NCI-H187 (cell line): ENCODE measurements at places on chromosomes 5 and 9.

GRCh38 chr9:92980085-92980745 is 32.9 kb downstream of the FGD3 start:
- no peak for DNase-seq

DNA sequence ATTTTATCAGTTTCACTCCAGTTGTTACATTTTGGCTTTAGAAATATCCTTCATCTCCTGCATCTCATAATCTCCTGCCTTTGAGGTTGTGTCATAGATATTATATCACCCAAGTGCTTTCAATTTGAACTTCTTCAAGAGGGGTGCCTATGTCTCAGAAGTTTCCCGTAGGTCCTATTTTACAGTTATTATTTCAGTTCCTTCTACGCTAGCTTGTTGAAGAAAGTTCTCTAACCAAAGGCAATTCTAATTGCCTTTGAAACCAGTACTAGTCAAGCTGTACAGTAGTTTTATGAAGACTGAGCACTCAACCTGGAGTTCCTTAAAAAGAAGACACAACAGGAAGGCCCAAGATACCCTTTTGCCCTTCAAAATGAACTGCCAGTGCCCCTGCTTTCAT is 116.4 kb downstream of the ZCCHC7 start:
- DNase-seq = no peak

GRCh38 chr9:92635760-92636159 is 34.2 kb downstream of the IPPK start:
- no peak for DNase-seq

- DNase-seq = no peak
Observed at GRCh38 chr9:98124637-98125426, 5.8 kb upstream of the TRIM14 start.

DNA sequence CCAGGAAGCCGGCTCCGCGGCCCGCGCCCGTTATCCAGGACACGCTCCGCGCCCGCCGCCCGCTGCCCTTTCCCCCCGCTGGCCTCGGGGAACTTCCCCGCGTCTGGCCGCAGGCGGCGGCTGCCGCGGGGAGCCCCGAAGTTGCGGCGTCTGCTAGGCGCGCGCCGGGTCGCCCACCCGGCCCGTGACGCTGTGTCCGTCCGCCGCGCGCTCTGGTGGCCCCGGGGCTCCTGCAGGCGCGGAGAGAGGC is 621 bp upstream of the GCNT4 start:
- no peak for DNase-seq

GRCh38 chr5:154092356-154093141 is 53.8 kb downstream of the MFAP3 start:
- no peak for DNase-seq

DNA sequence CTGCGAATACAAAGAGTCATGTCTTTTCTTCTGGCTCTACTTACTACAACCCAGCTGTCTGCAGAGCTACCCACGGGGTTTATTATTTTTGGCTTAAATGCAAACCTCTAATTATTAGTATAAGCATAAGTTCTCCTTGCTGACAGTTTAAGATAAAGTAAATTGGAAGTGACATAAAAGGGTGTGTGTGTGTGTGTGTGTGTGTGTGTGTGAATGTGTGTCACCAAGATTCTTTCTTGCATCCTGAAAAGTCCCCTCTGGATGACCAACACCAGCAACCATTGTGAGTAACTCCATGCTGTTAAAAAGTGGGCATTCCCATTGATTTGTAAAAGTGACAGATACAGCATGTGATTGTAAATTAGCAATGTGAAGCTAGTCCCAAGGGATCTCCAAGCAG is 803.8 kb upstream of the ZNF608 start:
- DNase-seq = no peak

DNA sequence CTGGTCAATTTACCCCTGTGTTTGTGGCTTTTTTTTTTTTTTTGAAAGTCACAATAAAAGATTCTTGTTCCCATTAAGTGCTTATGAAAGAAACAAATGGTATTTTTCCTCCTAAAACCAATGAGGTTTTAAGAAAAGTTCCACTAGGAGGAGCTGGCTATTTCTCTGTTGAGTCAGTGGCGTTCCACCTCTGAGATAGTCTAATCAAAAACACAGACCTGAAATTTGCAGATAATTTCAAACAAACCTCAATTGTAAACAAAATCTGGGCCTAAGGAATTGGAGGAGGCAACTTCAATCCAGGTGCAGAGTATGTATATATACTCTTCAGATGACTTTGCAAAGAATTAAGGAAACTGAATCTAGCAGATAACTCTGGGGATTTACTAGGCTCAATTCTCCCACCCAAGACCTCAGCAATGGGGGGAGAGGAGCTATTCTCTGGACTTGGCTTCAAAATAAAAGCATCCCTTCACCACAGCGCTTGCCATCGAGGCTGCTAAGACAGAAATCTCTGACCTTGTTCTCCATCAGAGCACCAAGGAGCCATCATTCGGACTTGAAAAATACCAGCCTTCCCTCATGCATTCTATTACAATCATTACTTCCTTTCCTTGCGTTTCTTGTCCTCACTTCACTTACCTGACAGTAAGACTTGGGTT is 52.4 kb downstream of the FANCC start:
- no peak for DNase-seq

- no peak for DNase-seq
Observed at GRCh38 chr9:38708759-38709158, 11.2 kb downstream of the FAM240B start.

GRCh38 chr9:126499005-126499910 is 114.5 kb upstream of the LMX1B start:
- DNase-seq = no peak

DNA sequence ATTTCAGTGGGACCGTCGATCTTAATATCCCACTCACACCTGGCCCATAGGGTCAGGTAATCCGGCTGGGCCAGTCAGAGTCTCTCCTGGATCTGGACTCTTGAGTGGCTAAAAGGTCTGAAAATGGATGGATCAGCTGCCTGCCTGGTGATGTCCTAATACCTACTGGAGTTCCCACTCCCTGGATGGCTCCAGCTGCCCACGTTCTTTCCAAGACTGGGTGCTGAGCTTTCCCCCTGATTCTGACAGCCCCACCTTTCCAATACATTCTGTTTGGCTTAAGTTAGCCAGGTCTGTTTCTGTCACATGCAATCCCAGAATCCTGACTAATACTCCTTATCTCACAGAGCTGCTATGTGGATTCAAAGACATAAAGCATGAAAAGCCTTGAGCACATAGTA is 10.2 kb downstream of the SH3PXD2B start:
- no peak for DNase-seq

GRCh38 chr5:102971676-102972293 is 148.2 kb downstream of the GIN1 start:
- DNase-seq = no peak

GRCh38 chr9:35679766-35680330 is 6.1 kb downstream of the CA9 start:
- DNase-seq = no peak

DNA sequence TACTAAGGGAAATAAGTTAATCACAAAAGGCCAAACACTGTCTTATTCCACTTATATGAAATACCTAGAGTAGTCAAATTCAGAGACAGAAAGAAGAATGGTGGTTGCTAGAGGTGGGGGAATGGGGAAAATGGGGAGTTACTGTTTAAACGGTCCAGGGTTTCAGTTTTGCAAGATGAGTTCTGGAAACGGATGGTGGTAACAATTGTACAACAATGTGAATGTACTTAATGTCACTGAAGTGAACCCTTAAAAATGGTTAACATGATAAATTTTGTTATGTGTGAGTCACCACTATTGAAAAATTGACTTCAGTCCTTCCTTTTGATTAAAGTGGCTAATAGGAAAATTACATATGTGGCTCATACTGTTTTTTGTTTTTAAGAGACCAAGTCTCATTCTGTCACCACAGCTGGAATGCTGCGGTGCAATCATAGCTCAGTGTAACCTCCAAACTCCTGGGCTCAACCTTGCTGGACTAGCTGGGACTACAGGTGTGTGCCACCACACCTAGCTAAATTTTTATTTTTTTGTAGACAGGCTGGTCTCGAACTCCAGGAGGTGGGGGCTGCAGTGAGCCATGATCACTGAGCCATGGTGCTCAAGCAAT is 8.7 kb downstream of the UBQLN1 start:
- no peak for DNase-seq

DNA sequence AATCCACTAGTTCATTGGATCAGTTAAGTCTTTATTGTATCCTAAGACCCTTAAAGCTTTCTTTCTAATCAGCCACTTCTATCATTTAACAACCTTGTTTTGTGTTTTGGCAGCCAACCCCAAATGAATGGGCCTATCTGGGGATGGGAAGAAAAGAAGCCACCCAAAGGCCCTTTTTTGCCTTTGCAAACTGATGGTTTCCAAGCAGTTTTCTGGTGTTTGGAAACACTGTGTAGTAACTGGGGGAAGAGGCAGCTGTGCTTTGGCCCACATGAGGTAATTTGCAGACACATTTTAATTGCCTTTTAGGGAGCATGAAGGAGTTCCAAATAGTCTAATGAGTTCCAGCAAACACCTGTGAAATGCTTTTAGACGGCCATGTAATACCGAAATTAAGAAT is 1751.3 kb upstream of the WWC1 start:
- DNase-seq = no peak

DNA sequence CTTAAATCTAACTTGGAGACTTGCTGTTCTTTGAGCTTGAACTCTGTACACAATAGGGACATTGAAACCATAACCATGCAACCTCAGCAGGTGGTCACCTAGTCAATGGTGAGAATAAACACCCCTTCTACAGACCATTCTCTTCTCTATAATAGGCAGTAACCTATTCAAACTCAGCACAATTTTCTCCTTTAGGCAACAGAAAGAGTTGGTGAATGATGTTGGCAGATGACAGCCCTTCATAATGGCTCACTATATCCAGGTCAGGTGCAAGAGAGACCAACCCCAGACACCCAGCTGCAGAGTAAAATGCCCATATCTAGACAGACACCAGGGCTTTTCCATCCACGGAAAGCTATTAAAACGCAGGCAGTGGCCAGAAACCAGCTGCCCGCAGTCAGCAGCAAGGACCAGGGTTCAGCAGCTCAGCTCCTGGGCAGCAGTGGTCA is 106.7 kb downstream of the SERINC5 start:
- DNase-seq = no peak

DNA sequence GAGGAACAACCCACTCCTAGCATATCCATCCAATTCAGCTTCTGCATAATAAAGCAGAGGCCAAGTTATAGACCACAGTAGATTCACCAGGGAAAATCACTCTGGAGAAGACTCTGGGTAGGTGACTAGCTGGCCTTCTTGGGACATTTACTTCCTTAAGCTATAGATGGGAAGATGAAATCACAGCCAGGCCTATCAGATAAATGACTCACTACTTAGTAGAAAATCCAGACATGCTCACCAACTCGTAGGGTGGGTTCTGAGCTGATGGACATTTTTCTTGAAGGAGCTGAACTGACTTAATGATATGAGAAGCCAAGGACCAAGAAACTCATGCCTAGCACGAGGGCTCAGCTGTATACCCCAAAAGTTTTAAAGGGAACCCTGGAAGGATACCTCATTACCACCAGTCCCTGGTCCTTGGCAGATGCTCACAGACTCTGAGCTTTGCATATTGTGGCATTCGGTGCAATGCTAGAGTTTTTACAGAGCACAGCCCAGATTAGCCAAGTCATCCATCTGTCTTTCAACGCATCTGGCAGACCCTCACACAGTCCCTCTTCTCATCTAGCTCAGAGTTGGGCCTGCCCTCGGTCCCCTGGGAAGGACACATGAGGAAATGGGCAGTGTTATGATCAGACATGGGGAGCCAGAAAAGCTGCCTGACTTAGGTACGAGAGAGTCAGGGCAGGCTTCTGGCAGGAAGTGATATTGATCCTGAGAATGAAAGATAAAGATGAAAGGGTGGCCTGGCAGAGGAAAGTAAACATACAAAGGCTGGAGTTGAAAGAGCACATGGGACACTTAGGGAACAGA is 15.0 kb downstream of the ACSL6 start:
- DNase-seq = no peak

DNA sequence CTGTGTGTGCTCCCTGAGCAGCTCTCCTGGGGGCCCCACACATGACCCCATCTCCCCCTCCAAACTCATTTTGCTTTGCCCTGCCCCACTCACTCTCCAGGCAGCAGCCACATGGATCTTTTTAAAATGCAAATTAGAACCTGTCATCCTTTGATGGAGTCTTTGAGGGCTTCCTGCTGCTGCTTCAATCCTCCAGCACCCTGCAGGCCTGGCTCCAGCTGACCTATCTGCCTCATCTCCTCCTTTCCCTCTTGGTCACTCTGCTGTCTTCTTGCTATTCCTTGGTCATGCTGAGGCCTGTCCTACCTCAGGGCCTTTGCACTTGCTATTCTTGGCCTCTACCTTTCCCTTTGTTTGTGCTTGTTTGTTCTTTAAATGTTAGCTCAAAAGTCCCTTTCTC is 17.9 kb downstream of the NDST1 start:
- DNase-seq = no peak

- no peak for DNase-seq
Observed at GRCh38 chr5:102036927-102037326, 259.2 kb downstream of the SLCO4C1 start.

- no peak for DNase-seq
Observed at GRCh38 chr9:19895006-19895405, 106.2 kb upstream of the SLC24A2 start.

DNA sequence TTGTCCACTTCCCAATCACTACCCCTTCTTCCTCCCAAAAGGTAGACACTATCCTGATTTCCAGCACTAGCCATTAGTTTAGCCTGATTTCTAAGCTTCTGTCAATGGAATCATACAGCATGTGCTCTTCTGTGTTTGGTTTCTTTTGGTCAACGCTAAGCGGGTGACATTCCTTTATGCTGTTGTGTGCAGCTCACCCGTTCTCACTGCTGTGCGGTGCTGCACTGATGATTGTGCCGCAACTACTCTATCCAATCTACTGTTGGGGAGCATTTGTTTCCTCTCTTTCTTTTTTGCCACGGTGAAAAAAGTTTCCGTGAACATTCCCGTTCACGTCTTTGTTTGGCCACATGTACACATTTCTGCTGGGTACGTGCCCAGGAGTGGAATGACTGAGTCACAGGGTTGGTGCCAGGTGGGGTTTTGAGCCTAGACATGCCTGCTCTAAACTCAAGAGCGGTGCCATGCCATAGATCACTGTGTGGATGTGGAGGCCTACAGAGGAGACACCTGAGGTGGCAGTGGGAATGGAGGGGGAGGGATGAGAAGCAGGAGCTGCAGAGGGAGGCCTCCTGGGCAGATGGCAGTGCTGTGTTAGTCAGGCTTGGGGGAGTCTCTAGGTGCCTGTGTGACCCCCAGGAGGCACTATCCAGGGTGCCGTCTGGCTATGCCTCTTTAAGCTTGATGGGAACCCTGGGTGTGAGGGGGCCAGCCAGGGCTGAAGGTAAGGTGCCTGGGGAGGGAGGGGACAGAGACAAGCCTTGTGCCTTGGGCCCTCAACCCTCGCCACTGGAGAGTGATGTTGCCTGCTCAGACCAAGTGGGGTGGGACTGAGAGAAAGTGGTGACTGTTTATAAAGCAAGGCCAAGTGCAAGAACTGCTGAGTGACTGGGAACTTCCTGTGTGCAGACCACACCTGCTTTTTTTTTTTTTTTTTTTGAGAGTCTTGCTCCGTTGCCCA is 11.4 kb upstream of the ANKRD33B start:
- no peak for DNase-seq

DNA sequence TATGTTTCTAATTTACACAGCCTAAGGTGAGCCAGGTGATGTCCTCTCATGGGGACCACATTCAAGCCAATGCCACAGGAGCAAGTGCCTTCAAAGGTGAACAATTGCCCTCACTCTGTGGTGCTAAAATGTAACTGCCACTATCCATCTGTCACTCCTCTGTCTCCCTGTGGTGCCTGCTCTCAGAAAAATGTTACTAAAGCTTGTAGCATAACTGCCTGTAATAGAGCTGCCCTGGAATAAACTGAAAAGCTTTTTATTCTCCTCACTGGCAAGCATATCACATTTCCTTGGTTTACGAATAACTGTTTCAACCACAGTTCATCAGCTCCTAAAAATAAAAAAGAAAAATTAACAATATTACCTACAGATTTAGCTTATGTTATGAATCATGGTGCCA is 142.4 kb downstream of the ST8SIA4 start:
- DNase-seq = no peak
